ENCODE measurements at places on chromosomes 13 and 19.

DNA sequence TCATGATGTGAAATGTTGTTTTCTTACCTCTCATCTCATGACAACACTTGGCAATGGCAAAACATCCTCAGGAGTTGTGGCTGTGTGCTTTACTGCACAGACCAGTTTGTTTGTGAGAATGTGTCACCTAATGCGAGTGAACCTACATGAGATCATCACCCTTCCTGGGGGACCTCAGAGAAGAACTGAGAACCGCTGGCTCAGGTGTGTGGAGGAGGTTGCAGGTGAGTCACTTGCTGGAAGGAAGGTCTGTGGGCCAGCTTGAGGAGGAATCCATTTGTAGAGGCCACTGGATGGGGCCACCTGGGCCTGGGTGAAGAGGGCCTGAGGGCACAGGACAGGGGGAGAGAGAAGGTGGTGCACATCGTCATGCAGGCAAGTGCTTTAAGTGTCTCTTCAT, 3.0 kb upstream of the CEACAM1 start:
- no peak for DNase-seq

DNA sequence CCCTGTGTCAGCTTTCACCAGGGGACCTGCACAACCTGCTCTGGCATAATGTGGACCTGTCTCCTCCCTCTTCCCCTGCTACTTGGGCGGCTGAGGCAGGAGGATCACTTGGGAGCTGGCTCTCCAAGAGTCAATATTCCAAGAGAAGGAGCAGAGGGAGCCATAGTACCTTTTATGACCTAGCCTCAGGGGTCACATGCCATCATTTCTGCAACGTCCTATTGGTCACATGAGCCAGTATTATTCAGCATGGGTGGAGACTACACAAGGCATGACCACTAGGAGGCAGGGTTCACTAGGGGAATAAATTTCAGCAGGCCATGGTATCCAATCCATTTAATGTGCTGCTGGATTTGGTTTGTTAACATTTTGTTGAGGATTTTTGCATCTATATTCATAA, 12.0 kb upstream of the SHFL start:
- no peak for DNase-seq

DNA sequence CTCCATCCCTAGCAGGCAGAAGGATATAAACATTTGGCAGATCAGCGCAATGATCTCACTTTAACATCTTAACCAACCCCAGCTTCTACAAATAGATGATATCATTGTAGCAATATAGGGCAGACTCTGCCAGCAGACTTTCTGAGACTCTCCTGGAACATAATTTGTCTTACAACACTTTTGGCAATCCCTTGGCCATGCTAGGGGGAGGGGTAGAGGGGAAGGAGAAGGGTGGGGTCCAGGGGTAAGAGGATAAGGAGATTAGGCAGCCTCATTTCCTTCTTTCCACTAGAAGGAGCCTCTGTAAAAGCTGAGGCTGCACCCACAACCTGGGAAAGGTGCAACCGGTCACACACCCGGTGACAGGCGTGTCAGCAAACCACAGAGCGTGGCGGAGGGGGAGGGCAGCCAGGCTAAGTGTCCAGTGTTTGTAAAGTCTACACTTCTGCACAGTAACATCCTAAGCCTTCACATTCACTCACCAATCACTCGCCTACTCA, 8.7 kb upstream of the UBAC2 start:
- DNase-seq, result no peak

DNA sequence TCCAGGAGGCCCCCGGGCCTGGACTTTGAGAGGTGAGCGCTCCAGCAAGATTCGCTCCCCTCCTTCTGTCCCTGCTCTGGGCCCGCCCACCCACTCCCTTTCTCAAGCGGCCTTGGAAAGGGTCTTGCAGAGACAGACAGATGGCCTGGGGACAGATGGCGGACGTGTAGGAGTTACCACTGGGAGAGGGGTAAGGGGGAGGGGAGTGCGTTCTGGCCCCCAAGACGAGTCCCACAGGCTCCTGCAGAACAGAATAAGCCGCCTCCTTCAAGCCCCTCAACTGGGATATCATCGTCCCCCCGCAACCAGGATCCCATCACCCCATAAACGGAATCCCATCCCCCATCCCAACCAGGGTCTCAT, 3.6 kb upstream of the TNFAIP8L1 start:
- DNase-seq, result no peak
